GM04504 (cell line): ENCODE measurements at places on chromosomes 13 and 19.

- DNase-seq, result no peak
Measured at GRCh38 chr19:51242881-51243630, 7.8 kb upstream of the SIGLECL1 start.

- no peak for DNase-seq
Measured at GRCh38 chr13:45412274-45413049, 5.7 kb downstream of the SLC25A30 start.

DNA sequence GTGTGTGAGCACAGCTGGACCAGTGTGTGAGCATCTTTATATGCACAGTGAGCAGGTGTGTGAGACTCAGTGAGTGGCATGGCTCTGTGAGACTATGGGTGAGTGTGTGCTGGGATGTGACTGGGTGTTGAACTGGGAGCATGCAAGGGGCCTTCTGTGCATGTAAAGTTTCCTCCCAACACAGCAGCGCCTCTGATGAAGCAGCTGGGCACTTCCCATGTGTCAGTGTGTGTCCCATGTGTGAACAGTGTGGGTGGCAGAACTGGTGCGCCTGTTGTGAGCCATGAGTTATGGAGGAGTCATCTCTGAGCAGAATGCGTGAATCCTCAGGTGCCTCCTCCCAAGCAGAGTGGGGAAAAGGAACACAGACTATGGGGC, 24.1 kb downstream of the LGALS16 start:
- DNase-seq, result no peak

DNA sequence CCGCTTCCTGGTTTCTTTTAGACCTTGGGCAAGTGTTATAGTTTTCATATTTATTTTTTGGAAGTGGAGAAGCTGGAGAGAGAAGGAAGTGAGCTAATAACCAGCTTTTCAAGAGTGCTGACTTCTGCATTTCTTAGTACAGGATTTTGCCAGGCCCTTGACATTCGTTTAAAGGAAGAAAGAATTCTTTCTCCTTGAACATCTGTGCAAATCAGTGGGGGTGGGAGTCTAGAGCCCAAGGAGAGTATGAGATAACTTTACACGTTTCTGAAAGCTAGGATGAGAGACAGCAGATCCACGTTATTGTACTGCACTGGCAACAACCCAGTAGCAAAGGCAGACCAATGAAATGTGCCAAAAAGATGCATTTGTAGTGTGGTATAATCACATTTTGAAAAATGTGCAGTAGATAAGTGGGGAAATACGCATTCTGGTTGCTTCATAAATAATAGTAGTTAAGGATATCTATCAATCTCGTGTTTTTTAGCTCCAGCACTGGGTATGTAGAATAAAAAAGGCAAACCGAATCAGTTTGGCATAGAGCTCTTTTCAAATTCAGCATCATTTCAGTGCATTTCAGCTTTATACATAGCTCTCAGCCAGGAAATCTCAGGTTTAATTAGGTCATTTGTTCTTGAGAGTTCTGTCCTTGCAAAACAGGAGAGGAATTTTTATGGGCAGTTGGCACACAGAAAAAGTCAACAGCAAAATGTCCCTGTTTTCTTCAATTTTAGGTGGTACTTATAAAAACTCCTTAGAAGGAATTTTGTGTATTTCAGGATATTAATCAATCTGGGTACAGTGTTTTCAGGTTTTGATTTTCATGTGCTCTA, 4.3 kb downstream of the RNF113B start:
- DNase-seq, result no peak

- no peak for DNase-seq
Measured at GRCh38 chr13:113002206-113002912, 33.3 kb downstream of the MCF2L start.

- DNase-seq, result no peak
Measured at GRCh38 chr13:76499891-76500290, 386.3 kb downstream of the KCTD12 start.
